ENCODE measurements at places on chromosomes 5 and 9.

DNA sequence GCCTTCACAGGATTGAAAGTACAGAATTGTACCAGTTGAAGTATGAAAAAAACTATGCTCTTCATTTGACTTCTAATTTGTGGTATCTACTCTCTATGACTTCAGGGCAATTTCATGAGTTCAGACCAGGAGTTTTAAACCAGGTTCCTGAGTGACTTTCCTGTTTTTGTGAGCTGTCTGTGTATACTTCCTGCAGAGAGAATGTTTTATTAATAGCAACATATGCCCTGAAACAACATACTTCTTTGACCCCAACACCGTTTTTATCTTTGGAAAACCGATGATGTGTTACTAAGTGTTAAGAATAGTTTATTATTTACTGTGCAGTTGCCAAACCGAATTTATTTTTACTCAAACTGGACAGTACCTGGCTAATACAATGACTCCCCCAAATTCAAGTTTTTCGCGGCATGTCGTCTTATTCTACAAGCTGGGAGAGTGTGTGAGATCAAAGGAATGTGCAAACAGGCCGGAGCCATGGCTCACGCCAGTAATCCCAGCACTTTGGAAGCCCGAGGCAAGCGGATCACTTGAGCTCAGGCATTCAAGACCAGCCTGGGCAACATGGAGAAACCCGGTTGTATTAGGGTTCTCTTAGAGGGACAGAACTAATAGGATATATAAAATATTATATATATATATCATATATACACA is 58.7 kb upstream of the ERBIN start:
- DNase-seq: no peak

DNA sequence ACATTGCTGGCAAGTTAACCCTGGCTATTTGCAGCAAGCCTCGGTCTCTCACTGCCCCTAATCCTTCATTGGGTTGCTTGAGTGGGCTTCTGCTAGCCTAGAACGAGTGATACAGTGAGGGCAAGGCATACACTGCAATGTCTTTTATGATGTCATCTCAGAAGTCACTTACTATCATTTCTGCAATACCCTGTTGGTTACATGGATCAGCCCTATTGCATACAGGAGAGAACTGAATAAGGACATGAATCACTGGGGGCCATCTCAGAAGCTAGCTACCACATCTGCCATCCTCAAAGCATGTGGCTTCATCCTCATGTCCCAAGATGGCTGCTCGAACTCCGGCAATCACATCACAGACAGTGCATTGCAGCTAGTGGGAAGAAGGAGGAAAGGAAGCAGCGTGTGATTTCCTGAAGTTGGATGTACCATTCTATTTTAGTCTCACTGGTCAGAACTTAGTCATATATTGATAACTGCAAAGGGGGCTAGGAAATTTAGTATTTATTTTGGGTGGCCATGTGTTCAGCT is 33.3 kb upstream of the CDKN2AIPNL start:
- DNase-seq: no peak

GRCh38 chr9:113737517-113738271 is 138.4 kb upstream of the ZNF618 start:
- DNase-seq: no peak

- no peak for DNase-seq
Observed at GRCh38 chr9:110767559-110768063, 99.0 kb downstream of the MUSK start.

DNA sequence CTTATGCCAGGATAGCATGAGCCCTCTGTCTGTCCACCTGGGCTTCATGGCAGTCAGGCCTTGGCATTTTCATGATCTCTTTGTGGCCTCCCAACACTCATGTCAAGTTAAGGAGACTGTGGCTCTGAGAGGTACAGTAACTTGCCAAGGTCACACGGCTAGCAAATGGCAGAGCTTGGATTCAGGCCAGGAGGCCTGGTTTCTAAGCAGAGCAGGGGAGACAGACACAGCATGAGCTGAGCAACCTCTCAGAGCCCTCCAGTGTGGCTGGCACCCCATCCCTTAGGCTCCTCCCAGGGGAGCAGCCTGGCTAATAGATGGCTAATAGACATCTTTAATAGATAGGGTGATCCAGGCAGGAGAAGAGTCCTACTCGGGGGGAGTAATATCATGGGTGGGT is 4.1 kb downstream of the SYNPO start:
- no peak for DNase-seq

- DNase-seq: no peak
Observed at GRCh38 chr9:68802525-68803015, 97.5 kb downstream of the PIP5K1B start.

DNA sequence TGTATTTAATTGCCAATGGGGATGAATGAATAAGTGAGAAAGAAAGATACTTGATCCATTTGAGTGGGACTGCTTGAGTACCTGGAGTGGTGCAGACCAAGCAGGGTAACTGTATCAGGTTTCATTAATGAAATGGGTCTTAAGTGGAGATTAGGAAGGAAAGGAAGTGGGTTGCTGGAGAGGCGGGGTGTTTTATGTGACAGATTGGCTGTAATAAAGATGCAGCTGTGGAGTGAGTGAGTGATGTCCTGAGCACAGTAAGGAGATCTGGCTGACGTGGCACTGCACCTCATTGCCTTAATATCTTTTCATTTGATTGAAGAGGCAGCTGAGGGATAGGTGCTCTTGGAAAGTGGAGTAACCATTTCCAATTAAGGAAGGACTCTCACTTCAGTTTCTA is 161.0 kb upstream of the CCDC152 start:
- no peak for DNase-seq

DNA sequence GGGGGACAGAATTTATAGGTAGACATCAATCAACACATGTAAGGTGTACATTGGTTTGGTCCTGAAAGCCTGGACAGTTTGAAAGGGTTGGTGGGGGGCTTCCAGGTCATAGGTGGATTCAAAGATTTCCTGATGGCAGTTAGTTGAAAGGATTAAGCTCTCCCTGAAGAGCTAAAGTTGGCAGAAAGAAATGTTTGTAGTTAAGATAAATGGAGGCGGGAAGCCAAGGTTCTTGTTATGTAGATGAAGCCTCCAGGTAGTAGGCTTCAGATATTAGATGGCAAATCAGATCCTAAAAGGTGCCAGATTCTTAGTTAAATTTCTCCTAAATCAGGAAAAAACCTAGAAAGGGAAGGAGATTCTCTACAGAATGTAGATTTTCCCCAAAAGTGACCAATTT is 9.0 kb upstream of the LRRTM2 start:
- no peak for DNase-seq

GRCh38 chr5:22998774-22999173 is 145.6 kb upstream of the CDH12 start:
- DNase-seq: no peak
